NCI-H146 (cell line): ENCODE measurements at places on chromosomes 7 and 10.

GRCh38 chr7:18583305-18583704, 87.8 kb downstream of the HDAC9 start:
- no peak for DNase-seq

- DNase-seq: no peak
These were observed 71.7 kb downstream of the ARID5B start for GRCh38 chr10:61973169-61973568.

- no peak for DNase-seq
These were observed 4.0 kb downstream of the SLC16A12 start for GRCh38 chr10:89531359-89531758.

DNA sequence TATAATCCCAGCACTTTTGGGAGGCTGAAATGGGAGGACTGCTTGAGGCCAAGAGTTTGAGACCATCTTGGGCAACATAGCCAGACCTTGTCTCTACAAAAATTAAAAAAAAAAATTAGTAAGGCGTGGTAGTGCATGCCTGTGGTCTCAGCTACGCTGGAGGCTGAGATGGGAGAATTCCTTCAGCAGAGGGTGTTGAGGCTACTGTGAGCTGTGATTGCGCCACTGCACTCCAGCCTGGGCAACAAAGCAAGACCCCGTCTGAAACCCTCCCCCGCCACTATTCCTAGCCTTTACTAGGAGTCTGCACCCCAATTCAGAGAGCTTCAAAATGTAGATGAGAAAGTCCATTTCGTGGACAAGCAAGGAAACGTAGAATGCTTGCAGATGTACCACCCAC, 95.2 kb downstream of the PRPF18 start:
- no peak for DNase-seq

DNA sequence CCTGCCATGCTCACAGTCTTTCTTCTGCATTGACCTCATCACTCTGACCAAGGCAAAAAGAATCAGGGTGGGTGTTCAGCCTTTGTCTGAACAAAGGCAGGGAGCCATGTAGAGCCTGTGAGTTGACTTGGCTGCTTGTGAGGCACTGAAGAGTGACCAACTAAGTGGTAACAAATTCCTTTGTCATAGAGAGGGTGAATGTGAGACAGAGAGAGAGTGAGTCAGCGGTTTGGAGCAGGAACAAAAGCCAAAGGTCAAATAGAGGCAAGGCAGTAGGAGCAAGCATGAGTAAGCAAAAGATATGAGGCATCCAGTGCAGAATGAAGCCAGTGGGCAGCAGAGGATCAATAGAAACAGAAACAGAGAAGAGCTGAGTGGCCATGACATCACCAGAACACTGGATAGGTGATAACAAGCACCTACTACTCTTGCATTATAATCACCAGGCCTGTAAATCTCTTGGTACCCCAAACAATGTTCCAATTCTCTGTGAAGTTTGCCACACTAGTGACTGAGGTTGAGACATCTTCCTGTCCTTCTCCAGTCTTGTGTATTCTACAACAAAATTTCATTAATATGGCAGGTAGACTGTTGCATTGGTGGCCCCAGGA, 116.2 kb upstream of the LAMB4 start:
- DNase-seq: peak; percentile 63

- DNase-seq: no peak
These were observed 78.8 kb downstream of the COL13A1 start for GRCh38 chr10:69880301-69881081.

DNA sequence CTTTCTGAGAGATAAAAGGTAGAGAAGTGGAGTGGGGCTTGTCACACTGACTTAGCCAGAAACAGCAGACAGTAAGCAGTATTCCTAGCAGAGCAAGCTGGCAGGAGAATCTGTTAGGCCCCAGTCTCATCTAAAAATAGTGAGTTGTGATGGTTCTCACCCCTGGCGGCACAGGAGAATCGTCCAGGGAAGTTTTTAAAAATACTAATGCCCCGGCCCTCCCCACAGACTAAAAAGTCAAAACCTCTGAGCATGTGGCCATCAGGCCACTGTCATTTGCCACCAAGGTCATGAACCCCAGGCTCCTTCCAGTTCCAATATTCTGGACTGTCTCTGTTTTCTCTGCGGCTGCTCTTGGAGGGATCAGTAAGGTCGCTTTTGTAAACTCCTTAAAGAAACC, 34.0 kb downstream of the LYZL1 start:
- no peak for DNase-seq

GRCh38 chr7:93723424-93724124, 149.1 kb upstream of the CALCR start:
- no peak for DNase-seq

DNA sequence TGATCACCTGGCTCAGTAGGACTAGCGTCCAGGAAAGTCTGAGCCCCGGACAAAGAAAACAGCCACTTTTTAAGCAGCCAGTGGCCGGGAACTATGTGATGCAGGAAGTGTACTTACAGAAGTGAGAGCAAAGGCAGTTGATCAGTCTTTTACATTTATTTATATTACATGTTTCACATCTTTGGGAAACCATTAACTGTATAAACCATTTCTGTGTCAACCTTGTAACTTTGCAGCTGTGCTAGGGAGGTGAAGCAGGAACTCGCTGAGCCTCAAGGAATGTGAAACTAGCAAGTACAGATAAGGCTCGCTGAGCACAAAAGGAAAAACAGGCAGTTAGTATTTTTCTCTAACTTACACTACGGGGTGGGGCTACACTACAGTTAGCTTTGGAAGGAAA, 39.9 kb upstream of the HECW1 start:
- no peak for DNase-seq

DNA sequence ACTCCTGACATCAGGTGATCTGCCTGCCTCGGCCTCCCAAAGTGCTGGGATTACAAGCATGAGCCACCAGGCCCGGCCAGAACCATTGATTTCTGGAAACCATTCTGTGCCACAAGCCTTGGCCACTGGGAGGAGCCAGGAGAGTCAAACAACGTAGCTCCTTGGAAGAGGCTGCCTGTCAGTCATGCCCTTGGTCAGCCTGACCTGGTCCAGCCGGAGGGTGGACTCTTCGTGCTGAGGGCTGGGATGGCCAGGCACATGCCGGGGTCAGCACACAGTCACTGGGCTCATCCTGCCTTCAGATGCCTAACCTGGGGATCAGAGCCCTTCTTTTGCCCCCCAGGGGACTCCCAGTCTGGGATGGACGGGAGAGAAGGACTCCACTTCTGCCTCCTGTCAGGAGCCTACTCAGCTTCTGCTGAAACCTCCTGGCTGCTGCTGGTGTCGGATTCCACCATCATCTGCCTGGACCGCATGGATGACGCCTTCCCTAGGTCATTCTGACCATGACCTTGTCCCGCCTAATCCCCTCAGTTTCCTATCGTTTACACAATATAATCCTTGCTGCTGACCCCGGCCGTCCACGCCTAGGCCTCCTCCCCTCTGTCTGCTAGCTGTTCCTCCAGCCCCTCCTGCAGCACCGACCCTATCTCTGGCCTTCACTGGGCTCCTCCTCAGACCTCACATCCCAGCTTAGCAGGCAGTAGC, 30.4 kb downstream of the TMEM270 start:
- DNase-seq: no peak

- no peak for DNase-seq
These were observed 10.2 kb upstream of the SLC25A28 start for GRCh38 chr10:99630433-99630832.

DNA sequence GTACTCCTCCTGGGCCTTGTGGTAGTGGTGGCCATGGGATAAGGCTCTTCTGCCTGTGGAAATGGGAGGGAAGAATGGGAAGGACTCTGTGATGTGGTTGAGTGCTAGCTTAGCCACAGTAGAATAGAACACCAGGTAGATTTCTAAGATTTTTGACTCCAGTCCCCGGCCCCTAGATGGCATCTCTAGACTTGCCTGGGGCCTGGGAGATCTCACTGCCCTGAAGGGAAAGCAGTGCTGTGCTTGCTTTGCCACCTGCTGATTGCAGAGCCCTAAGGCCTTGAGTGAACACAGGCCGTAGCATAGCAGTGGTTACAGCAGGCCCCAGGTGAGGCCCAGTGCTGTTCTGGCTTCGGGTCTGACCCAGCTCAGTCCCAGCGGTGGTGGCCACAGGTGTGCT, 252.0 kb downstream of the TCF7L2 start:
- peak; percentile 3 for DNase-seq

- DNase-seq: no peak
These were observed 112.7 kb upstream of the BMPER start for GRCh38 chr7:33792547-33793105.

GRCh38 chr7:143299346-143299745, 11.2 kb downstream of the CASP2 start:
- DNase-seq: no peak

GRCh38 chr7:42492920-42493319, 255.9 kb upstream of the GLI3 start:
- DNase-seq: no peak

DNA sequence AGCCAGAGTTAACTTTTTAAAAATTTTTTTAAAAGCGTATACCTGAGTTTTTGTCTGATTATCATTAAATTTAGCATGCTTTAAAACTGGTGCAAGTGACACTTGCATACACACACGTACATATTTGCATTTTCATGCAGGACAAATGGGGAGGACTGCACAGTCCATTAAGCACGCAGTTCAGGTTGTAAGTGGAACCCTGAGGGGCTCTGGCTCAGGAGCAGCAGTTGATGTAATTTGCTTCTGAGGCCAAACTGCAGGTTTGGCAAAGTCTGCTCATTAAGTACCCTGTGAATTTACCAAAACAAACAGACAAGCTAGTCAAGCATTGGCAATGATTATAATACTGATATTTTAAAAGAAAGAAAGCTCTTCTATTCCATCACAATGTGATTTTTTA, 215.8 kb upstream of the PFKP start:
- no peak for DNase-seq

- no peak for DNase-seq
These were observed 101.3 kb upstream of the SKAP2 start for GRCh38 chr7:26965724-26966123.

DNA sequence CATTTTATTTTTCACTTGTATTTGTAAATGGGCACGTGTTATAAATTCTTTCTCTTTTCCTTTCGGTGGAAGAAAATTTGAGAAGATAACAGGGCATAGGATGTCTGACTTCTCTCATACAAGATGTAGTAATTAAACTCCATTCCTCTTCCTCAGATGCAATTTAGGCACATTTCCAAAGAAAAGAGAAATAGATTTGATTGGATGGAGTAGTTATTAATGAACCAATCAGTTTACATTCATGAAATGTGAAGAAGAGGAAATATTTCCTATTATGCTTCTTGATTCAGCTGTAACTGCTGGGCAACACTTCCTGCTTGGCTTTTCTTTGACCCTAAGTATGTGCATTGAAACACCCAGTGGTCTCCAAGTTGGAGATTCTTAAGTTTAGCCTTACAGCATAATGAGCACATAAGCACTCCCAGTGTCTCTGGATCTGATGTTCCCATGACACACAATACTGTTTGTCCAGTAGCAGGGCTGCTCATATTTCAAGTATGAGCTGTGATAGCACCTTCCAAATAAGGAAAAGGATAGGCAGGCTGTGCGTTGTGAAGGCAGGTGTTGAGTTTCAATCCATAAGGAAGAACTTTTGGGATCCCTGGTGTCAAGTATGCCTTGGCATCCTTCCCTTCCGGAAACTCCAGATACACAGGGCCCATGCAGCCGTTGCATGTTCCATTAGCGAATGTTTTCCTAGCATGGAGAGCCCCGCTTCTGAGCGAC, 33.4 kb upstream of the COBL start:
- peak; percentile 92 for DNase-seq

DNA sequence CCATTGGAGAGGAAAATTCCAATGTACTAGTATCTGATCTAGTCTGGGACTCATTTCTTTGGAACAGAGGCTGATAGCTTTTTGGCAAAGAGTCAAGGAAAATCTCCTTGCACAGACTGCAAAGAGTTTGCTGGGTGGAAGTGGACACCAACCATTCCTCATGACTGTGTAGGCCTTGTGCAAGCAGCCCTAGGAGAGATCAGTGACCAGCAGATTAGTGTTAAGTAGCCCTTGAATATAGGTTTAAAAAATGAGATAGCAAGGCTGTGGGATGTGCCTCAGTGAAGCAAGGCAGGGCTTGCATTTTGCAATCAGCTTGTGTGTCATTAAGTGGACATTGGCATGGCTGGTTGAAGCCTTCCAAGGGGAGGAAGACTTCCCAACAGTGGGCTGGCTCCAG, 341.6 kb downstream of the PLXNA4 start:
- DNase-seq: no peak

- DNase-seq: no peak
These were observed 28.0 kb downstream of the PPP1R3C start for GRCh38 chr10:91604553-91605534.

DNA sequence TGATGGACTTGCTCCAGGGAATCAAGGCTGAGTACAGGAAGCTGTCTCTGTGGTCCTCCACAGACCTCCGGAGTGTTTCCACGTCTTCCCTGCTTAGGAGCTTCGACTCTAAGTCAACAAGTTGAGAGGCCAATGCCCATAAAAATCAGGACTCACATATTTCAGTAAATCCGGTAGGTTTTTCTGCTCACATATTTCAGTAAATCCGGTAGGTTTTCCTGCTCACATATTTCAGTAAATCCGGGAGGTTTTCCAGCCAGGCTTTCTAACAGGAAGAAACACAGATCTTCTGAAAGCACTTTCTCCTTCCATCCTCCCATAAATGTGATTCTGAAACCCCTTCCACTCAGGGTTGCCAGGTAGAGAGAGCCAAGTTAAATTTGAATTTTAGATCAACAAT, 340.1 kb upstream of the SHH start:
- DNase-seq: no peak

DNA sequence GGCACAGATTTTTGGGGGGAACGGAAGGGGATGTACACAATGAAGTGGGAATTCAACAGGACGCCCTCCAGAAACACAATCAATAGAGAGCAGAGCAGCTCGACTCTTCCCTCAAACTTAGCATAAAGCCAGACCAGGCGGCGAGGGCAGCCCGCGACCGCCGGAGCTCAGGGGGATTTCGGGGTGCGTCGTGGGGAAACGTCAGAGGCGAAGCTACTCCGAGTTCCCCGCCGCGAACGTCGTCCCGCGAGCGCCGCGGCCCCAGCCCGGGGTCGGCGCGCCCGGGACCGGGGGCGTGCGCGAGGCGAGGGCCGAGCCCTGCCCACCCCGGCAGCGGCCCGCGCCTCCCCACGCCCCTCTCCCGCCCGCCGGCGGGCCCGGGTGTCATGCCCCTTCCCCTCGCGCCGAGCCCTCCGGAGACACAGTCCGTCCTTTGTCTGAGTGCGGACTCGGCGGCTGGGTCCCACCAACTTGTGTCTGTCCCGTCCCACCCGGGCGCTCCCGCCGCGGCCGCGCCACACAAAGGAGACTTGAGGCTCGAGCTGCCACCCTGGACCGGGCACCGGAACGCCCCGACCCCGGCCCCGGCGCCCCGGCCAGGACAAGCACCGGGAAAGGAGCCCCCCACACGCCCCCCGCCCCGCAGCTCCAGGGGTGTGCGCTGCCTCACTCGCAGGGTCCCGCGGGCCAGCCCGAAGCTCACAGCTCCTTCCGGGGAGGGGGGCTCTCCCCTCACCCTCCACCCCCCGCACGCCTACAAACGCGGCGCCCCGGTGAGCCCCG, 634 bp downstream of the EZH2 start:
- DNase-seq: peak; percentile 56

- DNase-seq: no peak
These were observed 13.2 kb upstream of the IFRD1 start for GRCh38 chr7:112437072-112437471.

GRCh38 chr7:145082366-145083161, 246.7 kb upstream of the TPK1 start:
- peak; percentile 96 for DNase-seq
